NCI-H2171 (cell line): ENCODE measurements at places on chromosomes 5 and 9.
A peak's percentile ranks its signal among the peaks of the same experiment; 100 is the strongest.

DNA sequence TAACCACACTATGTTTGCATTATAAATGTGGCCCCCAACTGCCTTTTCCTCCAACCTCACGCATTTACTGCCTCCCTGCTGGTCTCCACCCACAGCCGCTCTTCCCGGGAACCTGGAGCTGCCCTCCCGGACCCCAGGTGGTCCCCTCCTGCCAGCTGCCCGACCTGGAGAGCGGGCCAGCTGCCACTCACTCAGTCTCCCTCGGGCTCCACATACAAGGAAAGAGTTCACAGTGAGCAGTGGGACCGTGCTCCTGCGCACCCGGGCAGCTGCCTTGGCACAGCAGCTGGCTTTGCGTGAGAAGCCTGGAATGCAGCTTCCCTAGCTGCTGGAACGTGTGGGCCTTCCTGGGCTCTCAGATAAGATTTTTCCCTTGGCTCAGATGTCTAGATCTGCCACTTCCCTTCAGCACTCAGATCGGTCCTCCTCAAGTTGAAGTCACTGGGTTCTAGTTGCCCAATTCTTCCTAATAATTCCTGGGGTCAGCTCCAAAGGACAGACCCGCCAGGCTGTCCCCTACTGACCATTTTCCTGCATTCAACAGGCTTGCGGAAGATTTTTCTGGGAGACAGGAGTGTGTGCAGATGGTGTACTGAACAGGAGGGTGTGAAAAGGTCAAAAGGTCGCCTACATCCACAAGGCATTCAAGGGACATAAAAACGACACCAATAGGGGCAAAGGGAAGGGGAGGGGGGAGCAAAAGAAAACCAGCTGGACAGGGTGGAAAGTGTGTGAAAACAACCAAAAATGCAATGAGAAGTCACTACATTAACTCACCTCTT lies 69.1 kb downstream of the MYO10 start:
- DNase-seq: peak; percentile 70

GRCh38 chr5:139212486-139212885 lies 14.3 kb upstream of the SIL1 start:
- no peak for DNase-seq

- DNase-seq: no peak
Measured at GRCh38 chr5:84372066-84372695, 12.5 kb downstream of the EDIL3 start.

DNA sequence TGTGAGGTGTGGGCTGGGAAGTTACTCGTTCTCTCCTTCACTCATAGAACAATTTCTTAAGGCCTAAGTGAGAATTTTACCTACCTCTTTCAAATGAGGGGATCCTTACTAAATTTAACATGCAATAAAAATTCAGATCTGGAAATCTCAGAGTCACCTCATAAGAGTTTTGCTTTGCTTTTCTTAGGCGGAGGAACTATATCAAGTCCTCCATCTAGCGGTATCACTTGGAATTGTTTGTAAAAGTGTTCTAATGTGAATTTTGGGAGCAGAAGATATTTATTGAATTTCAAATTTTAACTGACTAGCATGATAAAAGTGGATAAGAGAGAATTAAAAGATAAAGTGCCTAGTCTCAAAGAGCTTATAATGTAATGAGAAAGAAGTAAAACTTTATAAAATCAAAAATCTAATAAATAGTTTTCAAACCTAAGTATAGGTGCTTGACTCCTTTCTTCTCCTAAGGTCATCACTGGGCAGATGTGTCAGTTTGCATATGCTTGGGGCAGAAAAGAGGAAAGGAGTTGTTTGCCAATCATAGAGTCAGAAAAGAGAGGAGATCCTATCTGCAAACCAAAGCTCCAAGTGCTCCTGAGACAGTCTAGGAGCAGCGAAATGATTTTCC lies 145.7 kb upstream of the DAB2 start:
- no peak for DNase-seq

DNA sequence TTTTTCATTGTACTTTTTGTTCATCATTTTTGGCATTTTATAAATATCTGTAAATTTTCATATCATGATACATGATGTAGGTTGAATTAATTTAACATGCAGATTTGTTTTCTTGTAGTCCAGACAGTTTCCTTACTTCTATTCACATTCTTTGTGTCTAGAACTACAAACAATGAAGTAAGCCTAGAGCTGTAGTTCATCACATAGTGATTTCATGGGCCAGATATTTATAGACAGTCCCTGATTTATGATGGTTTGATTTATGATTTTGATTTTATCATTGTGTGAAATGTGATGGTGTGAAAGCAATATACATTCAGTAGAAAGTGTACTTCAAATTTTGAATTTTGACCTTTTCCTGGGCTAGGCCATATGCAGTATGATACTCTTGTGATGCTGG lies 139.0 kb downstream of the ARHGEF28 start:
- DNase-seq: no peak

DNA sequence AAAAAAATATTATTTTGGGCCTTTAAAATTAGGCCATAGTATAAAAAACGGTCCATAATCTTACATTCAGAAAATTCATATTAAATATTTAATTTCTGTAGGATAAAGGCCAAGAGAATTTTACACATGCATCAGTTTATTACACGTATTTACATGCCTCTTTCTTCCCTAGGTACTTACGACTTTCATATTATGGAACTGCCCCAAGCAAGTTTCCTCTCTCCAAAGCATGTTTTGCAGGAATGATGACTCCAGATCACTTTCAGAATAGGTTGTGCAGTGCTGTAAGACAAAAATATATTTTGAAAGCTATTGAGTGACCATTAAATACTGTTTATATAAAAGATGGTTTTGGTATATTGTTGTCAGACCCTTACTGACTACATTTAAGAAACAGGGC lies 61.8 kb downstream of the WDR36 start:
- no peak for DNase-seq

- DNase-seq: no peak
Measured at GRCh38 chr5:143558048-143558447, 154.6 kb upstream of the NR3C1 start.

GRCh38 chr5:61897251-61897650 lies 408.8 kb upstream of the KIF2A start:
- DNase-seq: no peak

DNA sequence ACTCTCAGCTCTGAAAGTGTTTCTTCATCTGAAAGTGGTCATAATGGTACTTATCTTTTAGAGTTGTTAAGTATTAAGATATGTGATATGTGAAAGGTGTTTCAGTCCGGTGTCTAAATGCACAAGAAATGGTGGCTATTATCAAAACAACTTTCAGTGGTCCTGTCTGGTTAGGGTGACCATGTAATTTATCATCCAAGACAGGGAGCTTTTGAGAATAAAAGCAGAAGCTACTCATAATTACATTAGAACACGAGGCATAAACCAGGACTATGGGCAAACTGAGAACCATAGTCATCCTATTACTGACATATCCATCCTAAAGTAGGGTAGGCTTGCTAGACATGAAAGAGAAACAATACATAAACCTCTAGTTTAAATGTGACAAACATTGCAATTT lies 418.1 kb upstream of the SEMA6A start:
- DNase-seq: no peak

- DNase-seq: no peak
Measured at GRCh38 chr5:132215329-132215728, 12.3 kb downstream of the P4HA2 start.

DNA sequence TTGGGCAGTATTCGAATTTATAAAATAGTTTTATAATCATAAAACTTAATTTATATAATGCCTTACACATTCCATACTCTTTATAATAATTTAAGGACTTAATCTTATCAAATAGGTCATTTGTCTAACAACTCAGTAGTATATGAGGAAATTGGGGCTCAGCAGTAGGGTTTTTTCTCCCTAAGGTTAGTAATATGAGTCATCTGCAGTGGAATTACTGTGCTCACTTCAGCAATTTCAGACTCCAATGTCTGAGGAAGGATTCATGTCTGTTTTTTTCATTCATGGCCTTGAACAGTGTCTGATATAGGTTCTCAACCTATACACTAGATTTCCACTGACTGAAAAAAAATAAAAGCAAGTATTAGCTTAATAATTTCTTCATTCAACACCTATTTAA lies 7.4 kb downstream of the DMRTA1 start:
- no peak for DNase-seq

- DNase-seq: peak; percentile 76
Measured at GRCh38 chr9:108743901-108744371, 111.8 kb downstream of the ACTL7B start.

- DNase-seq: no peak
Measured at GRCh38 chr5:38681029-38681706, 124.7 kb upstream of the LIFR start.

- DNase-seq: no peak
Measured at GRCh38 chr5:150067405-150067960, 18.9 kb downstream of the CSF1R start.

GRCh38 chr9:17813798-17814197 lies 234.9 kb downstream of the SH3GL2 start:
- DNase-seq: no peak

- DNase-seq: peak; percentile 15
Measured at GRCh38 chr9:88534456-88535225, at the start of gene NXNL2. NXNL2 (plus strand) TSS chr9:88535178; CDS start chr9:88535435, 257 bp downstream.

DNA sequence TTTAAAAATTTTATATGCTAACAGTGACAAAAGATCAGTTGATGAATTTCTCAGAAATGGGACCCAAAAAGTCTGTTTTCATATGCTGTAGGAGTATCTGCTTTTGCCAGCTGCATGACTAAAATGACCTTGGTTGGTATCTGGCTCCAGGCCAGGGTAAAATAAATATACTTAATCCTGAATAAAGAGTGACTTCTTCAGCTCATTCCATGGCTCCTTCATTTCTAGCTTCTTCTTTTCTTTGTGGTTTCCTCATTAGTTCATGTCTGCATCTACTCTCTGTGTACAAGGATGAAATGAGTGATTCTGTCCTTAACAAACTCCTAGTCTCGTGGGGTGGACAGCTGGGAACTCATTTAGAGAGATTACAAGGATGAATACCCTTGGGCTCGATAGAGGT lies 36.0 kb downstream of the RCL1 start:
- DNase-seq: no peak

GRCh38 chr5:125151150-125151900 lies 404.9 kb upstream of the ZNF608 start:
- DNase-seq: no peak

DNA sequence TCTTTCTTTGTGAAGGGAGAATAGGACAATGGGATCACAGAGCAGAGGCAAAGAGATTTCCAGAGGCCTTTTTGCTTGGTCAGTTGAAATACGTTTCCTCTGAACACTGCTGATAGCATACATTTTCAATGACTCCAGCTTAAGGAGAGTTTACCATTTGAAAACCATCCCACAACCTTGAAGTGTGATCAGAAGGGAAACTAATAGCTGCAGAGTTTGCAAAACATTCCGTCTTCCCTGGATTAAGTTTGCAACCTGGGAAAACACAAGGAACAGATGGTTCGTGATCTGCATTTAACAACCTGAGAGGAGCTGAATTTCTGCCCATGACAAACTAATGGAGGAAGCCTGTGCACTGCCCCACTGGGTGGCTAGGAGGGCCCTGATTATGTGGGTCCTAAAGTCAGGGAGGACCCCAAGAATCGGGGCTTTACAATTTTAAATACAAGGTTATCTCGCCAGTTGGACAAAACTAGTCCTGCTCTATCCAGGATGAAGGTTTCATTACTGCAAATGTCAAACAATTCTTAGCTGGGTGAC lies 35.6 kb downstream of the MTX3 start:
- DNase-seq: peak; percentile 52

DNA sequence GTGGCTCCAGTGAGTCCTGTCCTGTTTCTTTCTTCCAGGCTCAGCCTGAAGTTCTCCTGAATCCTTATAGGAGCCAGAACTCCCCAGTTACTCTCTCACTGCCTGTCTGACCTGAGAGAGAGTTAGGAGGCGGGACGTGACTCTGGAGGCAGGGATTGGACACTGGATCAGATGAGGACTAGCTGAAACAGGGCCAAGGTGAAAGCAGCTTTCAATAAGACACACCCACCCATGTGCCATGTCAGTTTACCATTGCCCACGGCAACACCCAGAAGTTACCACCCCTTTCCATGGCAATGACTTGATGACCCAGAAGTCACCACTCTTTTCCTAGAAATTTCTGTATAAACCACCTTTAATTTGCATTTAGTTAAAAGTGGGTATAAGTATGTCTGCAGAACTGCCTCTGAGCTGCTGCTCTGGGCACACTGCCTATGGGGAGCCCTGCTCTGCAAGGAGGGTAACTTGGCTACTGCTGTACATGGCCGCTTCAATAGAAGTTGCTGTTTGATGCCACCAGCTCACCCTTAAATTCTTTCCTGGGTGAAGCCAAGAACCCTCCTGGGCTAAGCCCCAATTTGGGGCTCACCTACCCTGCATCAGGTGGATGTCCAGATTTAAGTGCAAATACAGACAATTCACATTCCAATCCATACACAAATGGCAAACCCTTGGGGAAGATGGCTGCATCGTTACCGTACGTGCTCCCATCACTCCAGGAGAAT lies 13.7 kb downstream of the FCN2 start:
- no peak for DNase-seq

DNA sequence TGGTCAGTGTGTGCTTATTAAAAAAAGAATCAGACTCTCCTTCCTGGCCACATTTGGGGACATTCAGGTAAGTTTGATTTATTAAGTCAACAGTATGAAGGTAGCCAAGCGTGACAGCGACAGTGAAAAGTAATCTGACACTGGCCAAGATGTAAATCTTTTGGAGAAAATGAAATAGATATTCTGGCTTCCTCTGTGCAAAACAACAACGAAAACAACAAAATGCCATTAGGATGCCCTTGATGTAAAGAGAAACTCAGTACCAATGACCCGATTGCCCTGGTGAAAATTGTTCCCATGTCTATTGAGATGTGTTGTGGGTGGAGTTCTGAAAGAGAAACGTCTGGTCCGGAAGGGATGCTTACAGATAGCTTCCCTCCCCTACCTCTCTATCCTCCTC lies 267.8 kb downstream of the MAT2B start:
- peak; percentile 11 for DNase-seq

DNA sequence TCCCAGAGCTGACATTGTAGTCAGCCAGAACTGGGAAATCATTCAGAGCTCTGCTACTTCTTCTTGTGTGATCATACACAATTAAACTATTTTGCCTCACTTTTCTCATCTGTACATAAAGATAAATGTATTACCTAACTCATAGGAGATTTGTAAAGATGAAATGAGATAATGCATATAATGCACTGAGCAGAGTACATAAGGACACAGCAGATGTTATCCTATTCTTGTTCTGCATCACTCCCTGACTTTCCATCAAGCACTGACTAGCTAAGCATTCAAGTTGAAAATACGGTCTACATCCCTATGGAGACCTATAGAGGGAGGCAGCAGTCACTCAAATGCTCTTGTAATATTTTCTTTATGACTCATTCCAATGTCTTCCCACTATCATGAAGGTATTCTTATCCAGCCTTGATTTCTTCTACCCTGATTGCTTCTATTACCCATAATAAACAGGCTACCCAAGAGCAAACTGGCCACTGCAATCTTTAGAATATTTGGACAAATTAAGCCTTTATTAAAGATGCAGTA lies 16.3 kb upstream of the PRR16 start:
- DNase-seq: no peak

GRCh38 chr5:55226934-55227663 lies at the start of gene MCIDAS:
MCIDAS (minus strand) TSS chr5:55227315; CDS start chr5:55227138, 177 bp downstream.
- DNase-seq: peak; percentile 91

GRCh38 chr5:74282490-74282889 lies 358.0 kb downstream of the ENC1 start:
- DNase-seq: no peak

GRCh38 chr5:42057254-42057690 lies 132.2 kb downstream of the FBXO4 start:
- peak; percentile 41 for DNase-seq

- DNase-seq: peak; percentile 28
Measured at GRCh38 chr5:175800656-175801081, 70.7 kb upstream of the CPLX2 start.
